ENCODE measurements at places on chromosomes 3 and 15.
A peak's percentile ranks its signal among the peaks of the same experiment; 100 is the strongest.

- DNase-seq = no peak
Observed at GRCh38 chr3:186339180-186339918, 22.7 kb downstream of the DGKG start.

DNA sequence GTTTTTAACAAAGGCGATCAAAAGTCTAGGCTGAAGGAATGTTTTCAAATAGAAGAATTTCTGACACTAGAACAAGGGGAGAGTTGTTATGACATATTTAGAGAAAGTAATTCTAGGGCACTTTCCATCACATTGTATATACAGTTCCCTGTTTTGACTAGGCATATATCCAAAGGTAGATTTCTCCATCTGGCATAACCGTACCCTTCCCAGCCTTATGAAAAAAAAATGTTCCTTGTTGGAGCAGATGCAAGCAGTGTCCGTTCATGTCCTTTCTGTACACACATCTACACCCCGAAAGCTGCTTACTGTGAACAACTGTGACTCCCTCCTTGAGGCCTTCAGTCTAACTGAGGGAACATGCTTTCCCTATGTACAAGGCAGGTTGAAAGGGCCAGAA is 271.7 kb upstream of the GBE1 start:
- no peak for DNase-seq

- no peak for DNase-seq
Observed at GRCh38 chr15:62242999-62243398, 77.9 kb upstream of the C2CD4B start.

- peak; percentile 51 for DNase-seq
Observed at GRCh38 chr3:56915966-56916586, 114.3 kb upstream of the ARHGEF3 start.

DNA sequence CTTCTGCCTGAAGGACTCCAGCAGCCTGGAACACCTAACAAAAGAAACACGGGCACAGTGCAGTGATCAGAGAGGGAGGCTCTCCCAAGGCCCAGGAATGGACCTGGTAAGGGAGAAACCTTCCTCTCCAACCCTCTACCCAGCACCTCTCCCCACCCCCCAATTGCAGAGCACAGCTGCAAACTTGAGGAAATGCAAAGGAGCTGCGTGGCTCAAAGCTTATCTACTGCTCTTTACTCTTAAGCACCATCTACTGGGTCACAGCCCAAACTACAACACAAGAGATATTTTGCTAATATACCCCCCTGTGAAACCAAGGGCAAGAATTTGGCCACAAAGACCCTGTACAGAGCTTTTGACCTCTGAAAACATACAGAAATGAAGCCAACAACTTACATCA is 328.3 kb downstream of the OXSM start:
- no peak for DNase-seq

DNA sequence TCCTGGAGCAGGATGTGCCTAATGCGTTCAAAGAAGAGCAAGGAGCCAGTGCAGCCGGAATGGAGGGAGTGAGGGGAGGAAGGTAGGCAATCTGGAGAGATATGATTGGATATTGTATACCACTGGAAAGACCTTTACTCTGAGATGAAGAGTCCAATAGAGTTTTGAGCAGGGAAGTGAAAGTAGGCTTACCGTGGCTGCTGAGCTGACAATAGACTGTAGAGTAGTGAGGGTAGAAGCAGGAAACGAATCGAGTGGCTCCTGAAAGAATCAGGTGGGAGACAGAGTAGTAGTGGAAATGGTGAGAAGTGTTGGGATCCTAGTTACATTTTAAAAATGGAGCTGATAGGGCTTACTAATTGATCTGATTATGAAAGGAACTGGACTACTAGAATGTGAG is 51.8 kb upstream of the NUDT16 start:
- DNase-seq = no peak

Measured in stimulated activated CD8-positive, alpha-beta memory T cell treated with anti-CD3 and anti-CD28 coated beads, Interleukin-7, amount 100 ng/mL, for 1 hour (primary cell).